NCI-H524 (cell line): ENCODE measurements at places on chromosomes 1 and 21.

GRCh38 chr1:242728696-242729095 is 204.2 kb upstream of the PLD5 start:
- no peak for DNase-seq

DNA sequence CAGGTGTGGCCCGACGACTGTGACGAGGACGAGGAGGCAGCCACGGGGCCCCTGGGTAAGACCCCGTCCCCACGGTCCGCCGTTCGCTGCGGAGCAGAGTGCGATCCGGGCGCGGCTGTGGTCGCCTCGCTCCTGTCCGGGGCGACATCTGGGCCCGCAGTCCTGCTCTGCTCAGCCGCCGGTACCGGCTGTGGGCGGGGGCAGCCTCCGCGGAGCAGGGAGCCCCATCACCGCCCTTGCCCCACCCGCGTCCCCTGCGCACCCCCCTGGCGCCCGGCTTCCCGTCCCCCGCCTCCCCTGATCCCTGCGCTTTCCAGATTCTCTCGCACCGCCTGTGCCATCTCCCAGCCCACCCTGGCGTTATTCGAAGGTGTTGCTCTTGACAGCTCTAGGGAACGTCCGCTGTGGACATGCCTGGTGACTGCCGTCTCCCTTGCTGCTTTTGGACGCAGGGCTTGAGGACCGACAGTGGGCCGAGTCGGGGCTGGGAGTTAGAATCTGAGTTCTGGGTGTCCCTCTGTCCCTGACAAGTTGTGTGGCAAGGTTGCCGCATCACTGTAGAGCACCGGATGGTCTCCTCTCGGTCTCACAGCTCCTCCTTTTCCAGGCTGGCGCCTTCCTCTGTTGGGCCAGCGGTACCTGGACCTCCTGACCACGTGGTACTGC is 596 bp downstream of the TOR3A start:
- DNase-seq = no peak

DNA sequence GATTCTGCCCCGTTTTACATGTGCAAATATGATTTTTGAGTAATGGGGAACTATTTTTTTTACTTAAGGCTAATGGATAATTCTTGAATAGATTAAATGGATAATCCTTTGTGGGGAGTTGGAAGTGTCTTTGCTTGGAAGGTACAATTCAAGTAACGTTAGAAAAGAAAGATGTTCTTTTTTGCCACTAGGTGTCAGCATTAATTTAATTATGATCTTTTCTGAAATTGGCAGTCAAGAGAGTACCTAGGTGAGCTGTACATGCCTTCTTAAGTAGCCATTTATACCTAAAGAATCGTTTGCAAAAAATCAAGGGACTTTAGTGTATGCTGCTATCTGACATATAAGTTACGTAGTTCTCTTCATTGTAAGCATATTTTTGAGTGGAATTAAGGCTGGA is 2.2 kb downstream of the FBXO28 start:
- DNase-seq = peak; percentile 68

DNA sequence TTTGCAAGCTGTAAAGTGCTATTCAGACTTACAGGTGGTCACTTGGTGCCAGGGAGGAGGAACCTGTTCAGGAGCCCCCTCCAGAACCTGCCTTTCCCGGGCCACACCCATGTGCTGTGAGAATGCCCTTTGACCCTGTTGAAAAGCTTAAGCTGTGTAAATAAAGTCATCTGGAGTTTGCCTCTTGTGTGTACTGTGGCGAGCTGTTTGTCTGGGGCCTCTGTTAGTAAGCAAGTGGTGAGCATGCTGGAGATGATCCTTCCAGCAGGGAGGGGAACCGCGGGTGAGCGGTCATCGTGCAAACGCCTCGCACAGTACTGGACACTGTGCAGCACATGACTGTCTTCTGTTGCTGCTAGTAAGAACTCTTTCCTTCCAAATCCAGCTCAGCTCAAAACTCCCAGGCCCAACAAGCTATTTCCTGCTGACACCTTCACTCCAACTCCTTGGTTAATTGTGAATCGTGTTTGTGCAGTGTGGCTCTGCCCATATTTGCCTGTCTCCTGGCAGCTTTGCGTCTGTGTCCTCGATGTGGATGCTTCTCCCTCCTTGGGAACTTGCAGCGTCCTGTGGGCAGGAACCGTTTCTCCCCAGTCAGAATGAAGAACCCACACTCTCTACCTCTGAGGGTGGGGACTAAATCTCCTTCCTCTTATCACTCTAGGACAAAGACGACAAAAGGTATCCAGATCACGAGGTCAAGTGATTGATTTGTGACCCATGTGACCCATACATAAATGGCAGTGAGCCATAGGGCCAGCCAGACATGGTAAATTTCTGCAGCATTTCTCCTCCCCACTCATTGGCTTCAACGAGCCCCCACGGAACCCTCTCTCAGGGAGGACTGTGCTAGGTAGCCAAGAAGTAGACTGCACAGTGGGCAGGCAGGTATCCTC is 13.9 kb upstream of the BTG2 start:
- no peak for DNase-seq

DNA sequence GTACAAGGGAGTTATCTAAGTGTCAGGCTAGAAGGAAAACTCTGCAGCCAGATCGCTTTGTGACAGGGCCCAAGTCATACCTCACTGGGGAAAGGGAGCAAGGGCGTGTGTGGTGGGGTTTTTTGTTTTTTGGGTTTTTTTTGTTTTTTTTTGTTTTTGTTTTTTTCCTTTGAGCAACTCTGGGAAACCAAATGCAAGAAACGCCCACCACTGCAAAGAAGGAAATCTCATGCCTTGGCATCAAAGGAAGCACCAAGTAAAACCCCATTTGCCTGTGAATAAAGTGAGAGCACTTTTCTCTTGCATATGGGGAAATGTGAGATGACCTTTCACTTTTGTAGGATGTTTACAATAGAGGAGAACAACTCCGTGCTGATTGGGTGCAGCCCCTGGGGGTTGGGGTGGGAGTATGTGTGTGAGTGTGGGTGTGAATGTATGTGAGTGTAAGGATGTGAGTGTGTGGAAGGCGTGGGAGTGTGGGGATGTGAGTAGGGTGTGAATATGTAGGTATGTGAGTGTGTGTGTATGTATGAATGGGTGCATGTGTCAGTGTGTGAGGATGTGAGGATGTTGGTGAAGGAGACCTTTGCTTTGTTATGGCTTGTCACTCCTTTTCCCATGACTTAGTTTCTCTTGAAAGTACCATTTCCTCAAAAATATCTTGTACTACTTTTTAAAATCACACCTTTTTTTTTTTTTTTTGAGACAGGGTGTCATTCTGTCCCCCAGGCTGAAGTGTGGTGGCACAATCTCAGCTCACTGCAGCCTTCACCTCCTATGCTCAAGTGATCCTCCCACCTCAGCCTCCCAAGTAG is 34.6 kb downstream of the IL12RB2 start:
- DNase-seq = no peak

DNA sequence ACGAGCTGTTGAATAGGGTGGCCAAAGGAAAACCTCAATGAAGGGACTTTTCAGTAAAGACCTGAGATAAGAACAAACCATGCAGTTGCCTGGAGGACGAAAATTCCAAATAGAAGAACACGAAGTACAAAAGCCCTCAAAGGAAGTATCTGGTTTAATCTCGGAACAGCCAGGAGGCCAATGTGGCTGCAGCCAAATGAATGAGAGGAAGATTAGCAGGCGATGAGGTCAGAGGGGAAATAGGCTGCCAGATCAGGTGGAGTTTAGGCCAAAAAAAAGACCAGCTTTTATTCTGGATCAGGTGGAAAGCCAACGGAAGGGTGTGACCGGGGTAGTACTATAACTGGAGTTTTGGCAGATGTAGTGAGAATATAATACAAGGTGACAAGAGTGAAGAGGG is 43.7 kb downstream of the SRSF11 start:
- DNase-seq = no peak

- DNase-seq = no peak
Observed at GRCh38 chr1:82197606-82198005, 396.9 kb downstream of the ADGRL2 start.

- no peak for DNase-seq
Observed at GRCh38 chr1:36920801-36921405, 113.4 kb downstream of the GRIK3 start.

DNA sequence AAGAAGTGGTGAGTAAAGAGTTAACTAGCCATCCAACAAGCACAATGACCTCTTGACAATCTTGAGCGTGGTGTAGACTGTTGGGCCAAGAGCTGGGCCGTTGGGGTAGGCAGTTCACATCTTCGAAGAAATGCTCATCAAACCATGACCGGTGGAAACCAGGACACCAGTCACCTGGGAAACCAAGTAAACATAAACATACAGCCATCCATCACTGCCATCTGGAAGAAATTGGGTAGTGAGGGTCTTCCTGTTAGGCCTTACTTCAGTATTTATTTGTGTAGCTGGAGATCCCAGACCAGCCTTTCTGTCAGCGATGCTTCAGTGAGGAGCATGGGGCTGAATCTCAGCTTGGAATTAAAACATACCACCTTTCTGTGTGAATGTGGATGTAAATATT is 108.1 kb upstream of the HAO2 start:
- no peak for DNase-seq

DNA sequence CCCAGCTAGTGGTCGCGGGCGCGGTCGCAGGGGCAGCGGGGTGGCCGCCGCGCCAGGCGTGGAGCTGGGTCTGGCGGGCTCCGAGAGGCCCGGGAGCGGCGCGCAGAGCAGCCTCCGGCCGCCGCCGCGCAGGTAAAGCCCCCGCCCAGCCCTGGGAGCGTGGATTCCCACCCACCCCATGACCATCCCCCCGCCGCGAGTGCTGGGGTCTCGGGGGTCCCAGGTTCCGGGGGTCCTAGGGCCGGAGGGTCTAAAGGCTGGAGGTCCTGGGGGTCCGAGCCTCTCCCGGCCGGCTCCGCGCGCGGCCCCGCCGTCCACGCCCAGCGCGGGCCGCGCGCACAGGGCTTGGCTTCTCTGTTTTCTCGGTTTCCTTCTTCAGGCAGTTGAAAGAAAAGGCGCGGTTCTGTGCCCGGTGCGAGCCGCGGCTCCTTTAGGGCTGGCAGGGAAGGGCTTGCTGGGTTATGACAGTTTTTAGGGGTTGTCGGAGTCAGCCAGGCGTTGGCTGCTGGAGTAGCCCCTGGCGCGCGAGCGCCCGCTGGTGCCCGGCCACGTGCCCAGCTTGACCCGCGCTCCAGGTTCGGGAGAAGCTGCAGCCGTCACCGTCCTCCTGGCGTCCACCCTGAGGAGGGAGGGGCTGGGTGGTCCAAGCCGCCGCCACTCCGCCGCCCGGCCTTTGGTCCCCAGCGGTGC is 359 bp downstream of the LRRC3 start:
- DNase-seq = peak; percentile 52

GRCh38 chr1:229035054-229035747 is 235.7 kb upstream of the RAB4A start:
- DNase-seq = no peak

GRCh38 chr1:243489158-243489527 is 233.3 kb downstream of the SDCCAG8 start:
- DNase-seq = no peak

DNA sequence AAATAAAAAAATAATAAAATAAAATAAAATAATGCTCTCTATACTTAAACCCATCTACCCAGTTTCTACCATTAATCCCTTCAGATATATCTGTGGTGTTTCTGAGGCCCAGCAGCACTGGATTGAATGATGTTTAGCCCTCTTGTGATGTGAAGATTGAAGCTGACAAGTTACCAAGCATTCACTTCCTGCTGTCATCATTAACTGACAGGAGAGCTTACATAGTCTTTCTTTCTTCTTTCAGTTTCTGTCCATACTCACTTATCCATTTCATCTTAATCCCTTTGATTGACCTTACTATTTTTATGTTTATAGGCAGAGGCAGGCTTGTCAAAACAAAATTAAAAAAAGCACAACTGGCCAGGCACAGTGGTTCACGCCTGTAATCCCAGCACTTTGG is 38.8 kb upstream of the PGD start:
- no peak for DNase-seq
